ENCODE measurements at places on chromosomes 3 and 15.

GRCh38 chr15:81388436-81388770, 14.4 kb upstream of the TMC3 start:
- no peak for DNase-seq

- DNase-seq = no peak
Measured at GRCh38 chr3:183492849-183493179, 62.7 kb downstream of the KLHL6 start.

DNA sequence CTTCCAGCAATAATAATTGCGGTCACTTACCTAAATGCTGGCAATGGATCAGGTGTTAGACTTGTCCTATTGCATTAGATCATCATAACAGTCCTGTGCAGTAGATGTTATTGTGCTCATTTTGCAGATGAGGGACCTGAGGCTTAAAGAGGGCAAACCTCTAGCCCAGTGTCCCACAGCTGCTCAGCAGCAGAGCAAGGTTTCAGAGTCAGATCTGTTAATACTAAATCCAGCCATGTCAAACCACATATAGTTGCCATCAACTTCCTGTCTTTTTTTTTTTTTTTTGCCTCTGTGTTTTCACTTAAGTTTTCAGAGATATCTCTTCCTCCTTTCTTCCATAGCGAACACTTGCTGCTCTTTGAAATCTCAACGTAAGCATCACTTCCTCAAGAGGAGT, 12.1 kb downstream of the FEZF2 start:
- no peak for DNase-seq

DNA sequence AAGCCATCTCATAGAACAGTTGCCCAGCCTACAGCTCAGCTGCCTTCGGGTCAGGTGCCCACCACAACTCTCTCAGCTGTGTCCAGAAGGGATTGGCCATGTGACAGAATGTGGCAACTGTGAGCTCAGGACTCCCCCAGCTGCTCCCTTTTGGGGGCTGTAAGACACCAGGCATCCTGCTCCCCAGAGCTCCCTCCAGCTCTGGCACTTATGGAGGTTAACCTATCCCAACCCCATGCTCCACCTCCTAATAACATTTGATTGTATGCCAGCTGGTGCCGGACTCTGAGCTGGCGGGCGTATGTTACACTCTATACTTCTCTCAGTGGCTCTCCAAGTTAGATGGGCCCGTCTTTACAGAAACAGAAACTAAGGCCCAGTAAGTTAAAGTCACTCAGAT, 222.8 kb downstream of the FAM43A start:
- DNase-seq = no peak

DNA sequence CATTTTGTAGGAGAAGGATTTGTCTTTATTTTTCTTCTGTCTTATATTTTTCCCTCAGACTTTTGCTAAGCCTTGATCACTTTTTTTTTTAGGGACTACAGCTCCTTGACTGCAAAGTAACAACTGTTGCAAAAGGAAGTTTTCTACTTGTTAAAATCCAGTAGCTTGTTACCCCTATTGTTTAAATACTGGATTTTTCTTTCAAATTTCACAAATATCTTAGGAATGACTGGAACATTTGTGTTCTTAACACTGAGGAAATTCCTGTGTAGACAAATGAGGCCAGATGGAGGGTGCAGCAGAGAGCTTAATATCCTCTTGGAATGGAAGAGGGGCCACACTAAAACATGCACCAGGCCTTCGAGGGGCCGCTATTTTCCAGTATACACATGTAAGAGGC, 3.2 kb upstream of the PGPEP1L start:
- DNase-seq = no peak

DNA sequence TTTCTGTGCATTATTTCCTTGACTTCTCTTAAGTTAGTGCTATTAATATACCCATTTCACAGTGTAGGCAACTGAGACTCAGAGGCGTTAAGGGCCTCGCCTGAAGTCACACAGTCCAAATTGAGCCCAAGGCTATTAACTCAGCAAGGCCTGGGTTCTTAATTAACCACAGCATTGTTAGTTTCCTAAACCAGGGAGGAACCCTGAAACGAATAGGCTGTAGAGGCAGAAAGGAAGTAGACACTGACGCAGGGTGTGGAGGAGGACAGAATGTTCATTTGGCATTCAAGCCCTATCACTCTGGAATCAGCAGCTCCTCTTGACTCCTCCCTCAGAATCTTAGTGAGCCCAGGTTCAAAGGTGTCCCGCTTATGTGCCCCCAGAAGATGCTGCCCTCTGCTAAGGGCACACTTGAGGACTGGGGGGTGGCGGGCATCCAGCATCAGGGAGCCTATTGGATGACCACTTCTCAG, 13.9 kb downstream of the ARHGEF3 start:
- DNase-seq = no peak

GRCh38 chr3:197227780-197228574, 70.4 kb downstream of the DLG1 start:
- DNase-seq = no peak

Measured in activated CD4-positive, alpha-beta T cell treated with anti-CD3 and anti-CD28 coated beads for 24 hours (primary cell).